ENCODE measurements at places on chromosomes 7 and 10.

DNA sequence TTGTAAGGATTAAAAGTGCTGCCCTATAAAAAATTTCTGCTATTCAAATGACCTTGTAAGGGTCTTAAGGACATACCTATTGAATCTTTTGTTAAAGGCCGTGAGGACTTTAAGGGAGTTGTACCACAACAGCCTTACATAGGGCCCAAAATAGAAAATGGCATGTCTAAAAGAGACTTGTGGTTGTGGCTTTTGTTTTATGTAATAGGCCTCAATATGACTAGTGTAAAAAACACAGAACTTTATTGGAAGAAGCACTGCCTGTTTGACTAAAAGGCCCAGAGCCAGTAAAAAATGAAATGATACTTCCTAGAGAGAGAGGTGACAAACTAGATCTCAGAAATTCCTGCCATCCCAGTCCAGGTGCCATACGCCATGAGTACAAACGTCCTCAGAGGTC is 286.6 kb downstream of the SEMA3D start:
- no peak for DNase-seq

- DNase-seq: no peak
These were observed 25.0 kb downstream of the RGS10 start for GRCh38 chr10:119517235-119518141.

GRCh38 chr7:38574086-38574485 is 57.1 kb downstream of the AMPH start:
- peak; percentile 47 for DNase-seq

DNA sequence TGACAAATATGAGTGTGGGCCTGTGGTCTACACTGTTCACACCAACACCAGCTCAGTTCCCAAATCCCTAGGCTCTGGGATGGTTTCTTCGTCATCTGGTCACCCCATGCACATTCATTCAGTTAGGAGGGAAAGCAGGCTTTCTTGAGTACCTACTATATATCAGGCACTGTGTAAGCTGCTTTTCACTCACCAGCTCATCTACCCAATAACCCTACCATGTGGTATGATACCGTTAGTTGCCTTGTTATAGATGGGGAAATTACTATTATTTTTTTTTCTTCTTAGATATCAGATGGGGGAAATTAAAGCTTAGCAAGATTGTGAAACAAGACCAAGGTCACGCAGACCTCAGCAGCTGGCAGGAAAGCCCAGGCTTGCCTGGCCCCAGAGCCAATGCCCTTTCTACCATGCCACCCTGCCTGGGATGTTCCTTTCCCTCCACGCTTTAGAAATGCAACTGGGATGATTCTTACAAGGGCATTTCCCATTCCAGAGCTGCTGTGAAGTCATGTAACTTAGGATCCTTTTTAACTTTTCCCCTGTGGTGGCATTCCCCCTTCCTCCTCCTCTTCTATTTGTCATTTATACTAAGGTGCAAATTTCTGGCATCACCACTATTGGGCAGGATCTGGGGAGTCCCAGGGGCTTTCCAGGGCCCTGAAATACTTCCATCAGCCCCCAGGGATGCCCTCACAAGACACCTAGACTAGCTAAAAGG is 93.1 kb upstream of the EFCAB10 start:
- no peak for DNase-seq

DNA sequence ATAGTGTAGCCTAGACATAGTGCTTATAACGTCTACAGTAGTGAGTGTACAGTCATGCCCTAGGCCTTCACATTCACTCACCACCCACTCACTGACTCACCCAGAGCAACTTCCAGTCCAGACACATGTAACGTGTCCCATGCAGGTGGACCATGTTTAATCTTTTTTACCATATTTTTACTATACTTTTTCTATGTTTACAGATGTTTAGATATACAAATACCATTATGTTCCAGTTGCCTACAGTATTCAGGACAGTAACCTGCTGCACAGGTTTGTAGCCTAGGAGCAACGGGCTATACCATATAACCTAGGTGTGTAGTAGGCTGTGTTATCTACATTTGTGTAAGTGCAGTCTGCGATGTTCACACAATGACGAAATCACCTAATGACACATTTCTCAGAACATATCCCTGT is 11.0 kb downstream of the MPP7 start:
- DNase-seq: no peak

DNA sequence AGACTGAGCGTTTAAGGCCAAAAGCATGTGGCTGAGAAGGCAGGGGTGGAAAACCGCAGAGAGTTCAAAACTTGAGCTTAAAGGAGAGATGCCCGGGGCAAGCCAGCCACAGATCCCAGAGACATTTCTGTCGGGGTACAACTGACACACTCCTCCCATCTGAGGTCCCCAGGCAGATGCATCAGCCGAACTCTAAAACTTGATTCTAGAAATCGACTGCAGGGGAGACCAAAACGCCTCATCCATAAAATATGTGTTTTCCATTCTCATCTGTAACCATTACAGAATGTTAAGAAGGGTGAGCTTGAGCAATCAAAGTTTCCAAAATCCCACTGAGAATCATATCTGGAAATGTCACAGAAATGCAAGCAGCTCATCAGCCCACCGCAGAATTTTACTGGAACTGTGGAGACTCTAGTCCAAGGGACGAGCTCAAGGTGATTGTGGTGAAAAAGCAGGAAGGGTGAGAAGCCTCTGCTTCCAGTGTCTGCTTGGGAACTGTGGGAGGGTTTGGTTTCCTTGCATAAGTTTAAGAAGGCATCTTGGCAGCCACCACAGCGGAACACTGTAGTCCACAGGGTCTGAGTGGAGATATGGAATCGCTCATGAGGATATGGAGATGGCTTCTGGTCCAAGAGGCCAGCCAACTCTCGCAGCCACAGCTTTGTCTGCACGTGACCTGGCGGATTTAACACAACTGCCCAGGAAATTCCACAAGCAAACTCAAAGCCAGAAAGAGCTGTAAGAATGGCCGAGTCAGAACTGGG is 249.2 kb downstream of the SFMBT2 start:
- DNase-seq: no peak

- DNase-seq: no peak
These were observed 124.7 kb downstream of the GRM3 start for GRCh38 chr7:86768394-86768793.

DNA sequence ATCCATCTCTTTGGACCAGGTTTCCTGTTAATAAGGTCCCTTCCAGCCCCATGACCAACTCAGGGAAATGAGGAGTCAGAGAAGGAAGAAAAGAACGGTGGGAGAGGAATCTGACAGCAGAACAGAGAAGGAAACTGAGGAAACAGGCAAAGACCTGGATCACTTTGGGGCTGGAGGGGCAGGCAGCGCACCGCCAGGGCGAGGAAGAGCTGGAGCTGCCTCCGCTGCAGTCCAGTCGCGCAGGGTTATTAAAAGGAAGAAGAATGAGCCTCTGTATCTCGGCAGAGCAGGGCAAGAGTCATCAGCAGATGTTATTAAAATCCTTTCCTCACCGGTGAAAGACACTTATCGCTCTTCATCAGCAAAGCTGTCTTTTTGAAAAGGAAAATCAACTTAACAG is 37.7 kb upstream of the R3HCC1L start:
- DNase-seq: no peak

Measured in brain (organoid and tissue), 16 donors.